Epithelial cell of proximal tubule (primary cell): ENCODE measurements at places on chromosomes 16 and 17. TPM values are rescaled to one million over a fixed set of nuclear protein-coding genes. Genes with fewer than 3 reads are reported as not detected.

Gene CTF1
- 0.87 and 4.3 TPM in 2 replicates for total RNA-seq

Gene KRTAP1-5
- not detected in 2 replicates for total RNA-seq

Gene MPP2
- 2.5 and 14.1 TPM in 2 replicates for total RNA-seq

Gene KRTAP9-4
- not detected in 2 replicates for total RNA-seq

Gene ASIC2
- total RNA-seq = 0.23 and 0.51 TPM in 2 replicates

Gene SCN4A
- under 0.01 TPM in 1 of 2 replicates, not detected in the other for total RNA-seq

DNA sequence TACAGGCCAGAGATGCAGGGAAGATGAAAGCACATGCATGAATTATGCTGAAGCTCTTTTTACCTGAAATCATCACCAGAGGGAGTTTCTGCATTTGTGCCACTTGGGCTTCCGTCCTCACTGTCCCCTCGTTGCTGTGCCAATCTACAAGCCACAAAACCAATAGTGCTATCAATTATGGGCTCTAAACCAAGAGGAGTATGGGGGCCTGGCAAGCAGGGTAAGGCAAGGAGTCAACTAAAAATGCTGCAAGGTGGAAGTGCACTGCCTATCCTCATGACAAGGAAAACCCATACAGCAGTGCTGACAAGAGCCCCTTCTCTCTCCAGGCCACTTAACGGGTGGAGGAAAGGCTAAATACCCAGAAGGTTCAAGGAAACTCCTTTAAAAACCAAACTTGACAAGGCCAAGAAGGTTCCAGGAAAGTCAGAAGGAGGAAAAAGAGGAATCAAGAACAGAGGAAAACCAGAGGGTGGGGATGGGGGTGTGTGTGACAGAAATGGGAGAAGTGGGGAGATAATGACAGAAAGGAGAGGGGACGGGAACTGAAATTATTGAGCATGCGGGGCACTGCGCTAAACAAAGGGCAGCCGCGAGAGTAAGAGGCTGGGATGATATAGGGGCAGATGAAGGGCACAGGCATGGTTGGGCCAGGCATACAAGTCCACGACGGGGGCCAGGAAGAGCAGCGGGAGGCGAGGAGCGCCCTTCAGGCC, 674 bp downstream of the C17orf75 start:
- no peak for DNase-seq

- DNase-seq = no peak
These were observed 59.9 kb downstream of the PRMT7 start for GRCh38 chr16:68370581-68371275.

GRCh38 chr16:27924411-27925118, 138.9 kb downstream of the GSG1L start:
- no peak for DNase-seq

DNA sequence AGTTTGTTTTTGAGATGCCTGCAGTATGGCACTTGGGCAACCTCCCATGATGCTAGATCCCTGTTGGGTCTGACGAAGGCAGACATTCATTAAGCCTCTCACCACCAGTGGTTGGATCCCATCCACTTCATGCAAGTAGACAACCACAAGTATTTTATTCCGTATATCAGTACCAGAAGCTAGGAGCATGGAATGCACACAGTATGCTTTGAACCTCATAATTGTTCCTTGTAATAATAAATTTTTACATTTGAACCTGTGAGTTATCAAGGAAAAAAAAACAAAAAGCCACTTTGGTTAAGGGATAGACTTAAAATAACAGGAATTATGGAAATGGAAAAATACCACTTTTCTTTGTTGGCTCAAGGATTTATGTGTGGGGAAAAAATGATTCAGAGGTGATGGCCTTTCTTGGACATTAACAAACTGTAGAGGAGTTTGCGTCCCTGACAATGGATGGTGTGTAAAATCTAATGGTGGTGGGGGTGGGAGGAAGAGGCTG, 107.1 kb upstream of the KCNJ16 start:
- no peak for DNase-seq

DNA sequence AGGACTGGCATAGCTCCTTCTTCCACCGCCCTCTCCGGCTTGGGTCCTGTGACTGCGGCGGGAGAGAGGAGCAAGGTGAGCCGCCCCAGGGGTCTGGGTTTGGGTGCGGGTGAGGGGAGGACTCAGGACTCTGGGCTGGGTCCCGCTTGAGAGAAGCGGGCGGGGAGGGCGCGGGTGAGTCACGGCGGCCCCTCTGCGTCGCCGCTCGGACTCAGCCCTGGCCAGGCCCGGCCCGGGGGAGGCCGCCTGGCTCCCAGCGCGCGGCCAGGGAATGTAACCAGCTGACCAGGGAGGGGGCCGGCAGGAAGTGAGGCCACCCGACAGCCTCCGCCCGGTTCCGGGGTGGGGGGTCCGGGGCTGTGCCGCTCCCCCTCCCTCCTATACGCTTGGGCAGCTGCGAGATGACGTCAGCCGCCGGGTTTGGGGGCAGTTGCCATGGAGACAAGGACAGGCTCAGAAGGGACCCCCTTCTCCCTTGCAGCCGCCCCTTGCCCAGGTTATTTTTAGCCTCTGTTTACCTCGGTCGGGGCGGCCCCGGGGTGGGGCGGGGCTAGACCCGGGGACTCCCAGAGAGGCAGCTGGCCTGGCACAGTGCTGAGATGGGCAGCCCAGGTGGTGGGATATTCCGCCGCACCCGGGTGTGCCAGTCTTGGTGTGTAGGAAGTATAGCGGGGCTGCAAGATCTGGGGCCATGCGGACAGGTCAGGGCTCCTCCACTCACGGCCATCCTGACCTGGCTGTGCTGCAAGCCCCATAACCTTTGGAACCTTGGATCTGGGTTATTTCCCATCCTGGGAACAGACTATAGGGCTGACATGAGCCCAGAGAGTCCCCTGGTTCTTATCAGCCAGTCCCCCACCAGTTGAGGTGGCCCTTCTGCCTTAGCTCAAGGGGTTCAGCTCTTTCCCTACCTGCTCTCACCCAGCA, 1.6 kb downstream of the RIPOR1 start:
- no peak for DNase-seq

DNA sequence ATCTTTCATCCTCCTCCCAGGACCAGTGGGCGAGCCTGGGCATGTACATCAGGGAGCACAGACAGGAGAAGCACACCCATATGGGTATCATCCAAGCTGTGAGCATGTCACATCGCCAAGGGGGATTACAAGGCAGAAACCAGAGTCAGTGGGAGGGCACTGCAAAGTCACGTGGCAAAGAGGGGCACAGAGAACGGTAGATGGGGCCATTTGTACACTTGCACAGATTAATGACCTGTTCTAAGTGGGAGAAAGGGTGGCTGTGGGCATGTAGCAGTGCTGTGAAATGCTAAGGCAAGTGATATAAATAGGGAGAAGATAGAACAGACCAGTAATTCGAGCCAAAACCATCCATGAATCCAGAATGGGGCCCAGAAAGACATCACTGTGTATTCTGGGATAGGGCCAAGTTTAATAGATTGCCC, 265.0 kb downstream of the CPPED1 start:
- no peak for DNase-seq

GRCh38 chr16:56355786-56356275, 69.5 kb downstream of the AMFR start:
- no peak for DNase-seq

DNA sequence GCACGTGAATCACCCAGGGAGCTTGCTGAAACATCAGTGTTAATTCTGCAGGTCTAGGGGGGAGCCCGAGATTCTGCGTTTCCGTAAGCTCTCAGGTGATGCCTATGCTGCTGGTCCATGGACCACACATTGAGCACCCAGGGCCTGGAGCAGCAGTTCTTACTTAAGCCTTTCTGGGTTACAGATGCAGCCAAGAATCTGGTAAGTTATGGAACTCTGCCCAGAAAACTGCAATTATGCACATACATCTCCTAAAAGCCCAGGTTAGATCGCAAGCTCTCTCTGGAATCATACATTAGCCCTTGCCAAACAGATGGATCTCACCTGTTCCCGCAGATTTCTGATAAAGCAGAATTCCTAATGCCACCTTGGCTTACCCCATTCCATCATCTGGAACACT, 265.9 kb upstream of the SALL1 start:
- no peak for DNase-seq

DNA sequence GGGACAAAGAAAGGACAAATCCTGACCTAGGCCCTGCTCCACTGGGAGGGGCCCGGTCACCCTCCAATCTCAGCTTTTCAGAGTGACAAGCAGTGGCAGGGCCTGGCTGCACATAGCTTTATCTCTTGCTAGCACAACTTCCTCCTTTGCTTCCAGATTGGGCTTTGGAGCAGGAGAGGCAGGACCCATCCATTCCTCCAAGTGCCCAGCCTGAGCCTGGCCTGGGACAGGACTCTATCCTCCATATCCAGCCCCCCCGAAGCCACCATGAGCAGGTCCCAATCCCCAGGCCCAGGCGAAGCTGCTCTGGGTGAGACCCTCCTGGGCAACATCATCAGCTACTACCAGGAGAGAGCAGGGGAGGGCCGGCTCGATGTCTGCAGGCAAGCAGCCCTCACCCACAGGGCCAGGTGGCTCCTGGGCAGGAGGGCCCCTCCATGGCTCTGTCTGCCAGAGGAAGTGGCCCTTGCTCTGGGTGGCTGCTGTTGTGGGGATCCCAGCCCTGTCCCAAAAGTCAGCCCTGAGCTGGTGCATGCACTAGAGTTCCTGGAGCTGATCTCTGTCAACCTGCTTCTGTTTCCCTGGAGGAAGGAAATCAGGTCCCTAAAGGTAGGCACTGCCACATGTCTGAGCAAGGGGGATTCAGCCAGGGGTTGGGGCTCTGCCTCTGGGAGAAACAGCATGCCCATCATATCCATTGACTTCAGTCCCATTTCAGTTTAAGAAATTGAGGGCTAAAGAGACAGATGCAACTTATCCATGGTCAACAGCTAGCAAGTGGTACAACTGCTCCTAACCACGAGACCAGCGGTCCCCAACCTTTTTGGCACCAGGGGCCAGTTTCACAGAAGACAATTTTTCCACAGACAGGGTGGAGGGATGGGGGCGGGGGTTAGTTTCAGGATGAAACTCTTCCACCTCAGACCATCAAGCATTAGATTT, 58.9 kb downstream of the TK2 start:
- no peak for DNase-seq
